Activated CD4-positive, alpha-beta memory T cell treated with anti-CD3 and anti-CD28 coated beads, Interleukin-2, amount 10 ng/mL, durations not matched to agents 7 days and 5 days (primary cell): ENCODE measurements at places on chromosomes 3 and 15.

- H3K4me1 ChIP-seq = peaks cover 47% of the 10 kb centered on the region
- no peak for DNase-seq
- no peak overlapping the region for H3K4me3 ChIP-seq
- H3K27me3 ChIP-seq = no peaks in the 10 kb centered on the region
- H3K27ac ChIP-seq = peak overlapping the region; percentile 24
These were observed 215.1 kb downstream of the SHQ1 start for GRCh38 chr3:72633121-72633520.

- H3K4me3 ChIP-seq = no peak overlapping the region
- DNase-seq = no peak
- no peaks in the 10 kb centered on the region for H3K4me1 ChIP-seq
- H3K36me3 ChIP-seq = no peaks in the 10 kb centered on the region
These were observed 48.3 kb downstream of the SERPINI1 start for GRCh38 chr3:167783781-167784180.

DNA sequence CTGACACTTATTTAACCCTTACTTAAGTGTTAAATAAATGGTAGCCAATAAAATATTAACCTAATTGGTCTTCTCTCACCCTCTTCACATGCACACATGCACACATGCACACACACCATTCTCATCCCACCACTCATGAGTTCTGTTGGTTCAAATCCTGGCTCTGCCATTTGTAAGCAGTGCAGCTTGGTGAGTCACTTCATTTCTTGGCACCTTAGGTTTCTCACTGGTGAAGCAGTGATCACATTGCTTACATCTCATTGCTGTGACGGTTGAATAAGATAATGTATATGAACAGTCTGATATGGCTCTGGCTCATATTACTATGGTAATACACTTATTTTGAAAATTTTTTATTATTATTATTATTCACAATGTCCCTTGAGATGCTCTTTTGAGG is 33.8 kb downstream of the RIOX2 start:
- peaks cover 71% of the 10 kb centered on the region for H3K36me3 ChIP-seq
- no peaks in the 10 kb centered on the region for H3K27me3 ChIP-seq
- peaks cover 17% of the 10 kb centered on the region for H3K4me1 ChIP-seq
- H3K27ac ChIP-seq = no peak overlapping the region
- H3K4me3 ChIP-seq = no peak overlapping the region

DNA sequence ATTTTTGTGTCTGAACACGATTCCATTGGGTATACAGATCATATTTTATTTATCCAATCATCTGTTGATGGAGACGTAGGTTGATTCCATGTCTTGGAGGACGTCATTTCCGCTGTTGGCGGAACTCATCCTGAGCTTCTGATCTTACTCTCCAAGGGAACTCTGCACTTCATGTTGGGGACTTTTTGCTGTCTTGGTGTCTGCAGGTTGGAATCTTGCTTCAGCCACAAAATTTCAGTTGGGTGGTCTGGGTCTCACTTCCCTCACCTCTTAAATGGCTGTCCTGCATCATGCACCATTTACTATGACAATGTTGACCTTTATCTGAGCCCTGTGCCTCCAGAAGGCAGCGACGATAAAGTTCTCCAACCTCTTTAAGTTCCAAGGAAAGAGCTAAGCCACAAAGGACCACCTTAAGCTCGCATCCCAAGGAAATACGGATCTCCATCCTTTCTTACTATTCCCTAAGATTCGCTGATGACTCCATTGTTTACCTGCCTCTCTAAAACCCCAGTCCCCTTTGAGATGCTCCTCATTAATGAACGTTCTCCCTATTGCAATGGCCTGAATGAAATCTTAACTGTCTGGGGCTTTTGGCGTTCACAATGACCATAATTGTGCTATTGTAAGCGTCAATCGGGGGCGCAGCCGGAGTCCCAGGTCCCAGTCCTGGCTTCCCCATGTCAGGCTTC is 23.1 kb upstream of the RNU6-1 start:
- DNase-seq = no peak
- H3K27me3 ChIP-seq = peaks cover 17% of the 10 kb centered on the region
- H3K36me3 ChIP-seq = no peaks in the 10 kb centered on the region
- H3K4me3 ChIP-seq = no peak overlapping the region
- no peak overlapping the region for H3K27ac ChIP-seq

GRCh38 chr3:27800261-27800660 is 78.1 kb upstream of the EOMES start:
- no peak overlapping the region for H3K27ac ChIP-seq
- H3K4me3 ChIP-seq = no peak overlapping the region
- no peak for DNase-seq
- no peaks in the 10 kb centered on the region for H3K27me3 ChIP-seq
- peaks cover 8% of the 10 kb centered on the region for H3K4me1 ChIP-seq
- H3K36me3 ChIP-seq = no peaks in the 10 kb centered on the region

- no peaks in the 10 kb centered on the region for H3K36me3 ChIP-seq
- no peak overlapping the region for H3K4me3 ChIP-seq
- H3K4me1 ChIP-seq = no peaks in the 10 kb centered on the region
- peaks cover 24% of the 10 kb centered on the region for H3K27me3 ChIP-seq
These were observed 95.8 kb upstream of the IL12A start for GRCh38 chr3:159892801-159893200.

- H3K27ac ChIP-seq = no peak overlapping the region
- H3K4me1 ChIP-seq = peaks cover 13% of the 10 kb centered on the region
- H3K4me3 ChIP-seq = no peak overlapping the region
- no peak for DNase-seq
- H3K36me3 ChIP-seq = peaks cover 9% of the 10 kb centered on the region
- no peaks in the 10 kb centered on the region for H3K27me3 ChIP-seq
These were observed 141.5 kb upstream of the PLXND1 start for GRCh38 chr3:129747992-129748391.

- H3K27ac ChIP-seq = no peak overlapping the region
- H3K4me1 ChIP-seq = no peaks in the 10 kb centered on the region
- no peaks in the 10 kb centered on the region for H3K27me3 ChIP-seq
- H3K36me3 ChIP-seq = peaks cover 34% of the 10 kb centered on the region
- no peak overlapping the region for H3K4me3 ChIP-seq
- no peak for DNase-seq
These were observed 59.4 kb downstream of the DENND4A start for GRCh38 chr15:65732698-65733097.

- H3K36me3 ChIP-seq = no peaks in the 10 kb centered on the region
- peaks cover 2% of the 10 kb centered on the region for H3K27me3 ChIP-seq
- no peak overlapping the region for H3K4me3 ChIP-seq
- H3K27ac ChIP-seq = no peak overlapping the region
- no peaks in the 10 kb centered on the region for H3K4me1 ChIP-seq
- DNase-seq = no peak
These were observed 177.2 kb upstream of the GBE1 start for GRCh38 chr3:81938681-81939080.

GRCh38 chr3:84100861-84101260 is 857.9 kb upstream of the CADM2 start:
- no peak overlapping the region for H3K27ac ChIP-seq
- H3K4me1 ChIP-seq = no peaks in the 10 kb centered on the region
- no peaks in the 10 kb centered on the region for H3K27me3 ChIP-seq
- no peak overlapping the region for H3K4me3 ChIP-seq
- no peak for DNase-seq

GRCh38 chr15:30940359-30940758 is 36.6 kb downstream of the FAN1 start:
- H3K36me3 ChIP-seq = peaks cover 50% of the 10 kb centered on the region
- H3K27ac ChIP-seq = no peak overlapping the region
- H3K27me3 ChIP-seq = no peaks in the 10 kb centered on the region
- H3K4me1 ChIP-seq = no peaks in the 10 kb centered on the region
- no peak for DNase-seq

DNA sequence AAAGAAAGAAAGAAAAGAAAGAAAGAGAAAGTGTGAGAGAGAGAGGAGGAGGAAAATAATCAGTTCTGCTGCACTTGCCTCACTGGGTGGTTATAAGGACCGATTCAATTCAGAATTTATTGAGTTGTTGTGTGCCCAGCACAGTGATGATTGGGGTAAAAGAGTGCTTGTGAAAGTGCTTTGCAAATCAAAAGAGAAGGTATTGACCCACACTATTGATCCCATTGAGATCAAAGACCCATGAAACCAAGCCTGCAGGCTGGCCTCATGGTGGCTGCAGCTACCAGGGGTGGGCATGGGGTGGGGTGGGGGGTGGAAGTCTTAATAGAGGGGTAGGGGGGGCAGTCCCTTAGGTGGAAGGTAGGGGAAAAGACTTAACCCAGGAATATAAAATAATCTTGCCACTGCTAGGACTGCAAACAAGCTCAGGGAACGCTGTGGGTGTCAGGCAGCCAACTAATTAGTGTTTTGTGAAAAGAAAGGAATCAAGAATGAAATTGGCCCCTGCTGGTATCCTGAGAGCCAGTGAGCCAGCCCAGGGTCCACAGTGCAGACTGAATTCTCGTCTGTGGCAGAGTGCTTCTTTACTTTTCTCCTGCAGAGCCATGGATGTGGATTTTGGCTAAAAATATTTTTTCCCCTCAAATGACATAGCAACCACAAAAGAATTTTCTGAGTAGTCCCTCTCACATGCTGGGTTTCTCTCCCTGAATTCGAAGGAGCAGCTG is 34.2 kb downstream of the CLEC3B start:
- H3K4me1 ChIP-seq = peaks cover 30% of the 10 kb centered on the region
- H3K4me3 ChIP-seq = no peak overlapping the region
- no peak for DNase-seq
- no peaks in the 10 kb centered on the region for H3K36me3 ChIP-seq
- no peak overlapping the region for H3K27ac ChIP-seq
- H3K27me3 ChIP-seq = peaks cover 3% of the 10 kb centered on the region

GRCh38 chr3:55407426-55407820 is 79.7 kb downstream of the WNT5A start:
- no peak overlapping the region for H3K4me3 ChIP-seq
- H3K27ac ChIP-seq = no peak overlapping the region
- DNase-seq = no peak
- H3K27me3 ChIP-seq = no peaks in the 10 kb centered on the region

DNA sequence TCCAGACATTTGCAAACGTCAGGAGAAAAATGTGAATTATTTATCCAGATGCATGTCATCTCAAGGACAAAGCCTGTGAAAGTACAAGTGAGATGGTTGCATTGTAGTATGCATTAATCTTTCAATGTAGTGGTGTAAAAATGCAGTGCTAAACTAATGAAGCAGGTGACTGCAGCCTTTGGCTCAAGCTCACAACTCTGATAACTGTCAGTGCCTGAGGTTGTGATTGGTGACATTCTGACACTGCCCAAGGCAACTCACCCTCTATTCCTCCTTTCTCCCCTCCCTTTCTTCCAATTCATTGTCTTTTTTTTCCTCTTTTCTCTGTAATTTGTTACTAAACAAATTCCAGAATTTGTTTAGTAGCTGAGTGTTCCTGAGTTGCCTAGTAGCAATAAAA is 20.0 kb upstream of the TMOD3 start:
- no peak overlapping the region for H3K4me3 ChIP-seq
- H3K27ac ChIP-seq = no peak overlapping the region
- H3K4me1 ChIP-seq = no peaks in the 10 kb centered on the region
- no peaks in the 10 kb centered on the region for H3K27me3 ChIP-seq
- H3K36me3 ChIP-seq = no peaks in the 10 kb centered on the region

DNA sequence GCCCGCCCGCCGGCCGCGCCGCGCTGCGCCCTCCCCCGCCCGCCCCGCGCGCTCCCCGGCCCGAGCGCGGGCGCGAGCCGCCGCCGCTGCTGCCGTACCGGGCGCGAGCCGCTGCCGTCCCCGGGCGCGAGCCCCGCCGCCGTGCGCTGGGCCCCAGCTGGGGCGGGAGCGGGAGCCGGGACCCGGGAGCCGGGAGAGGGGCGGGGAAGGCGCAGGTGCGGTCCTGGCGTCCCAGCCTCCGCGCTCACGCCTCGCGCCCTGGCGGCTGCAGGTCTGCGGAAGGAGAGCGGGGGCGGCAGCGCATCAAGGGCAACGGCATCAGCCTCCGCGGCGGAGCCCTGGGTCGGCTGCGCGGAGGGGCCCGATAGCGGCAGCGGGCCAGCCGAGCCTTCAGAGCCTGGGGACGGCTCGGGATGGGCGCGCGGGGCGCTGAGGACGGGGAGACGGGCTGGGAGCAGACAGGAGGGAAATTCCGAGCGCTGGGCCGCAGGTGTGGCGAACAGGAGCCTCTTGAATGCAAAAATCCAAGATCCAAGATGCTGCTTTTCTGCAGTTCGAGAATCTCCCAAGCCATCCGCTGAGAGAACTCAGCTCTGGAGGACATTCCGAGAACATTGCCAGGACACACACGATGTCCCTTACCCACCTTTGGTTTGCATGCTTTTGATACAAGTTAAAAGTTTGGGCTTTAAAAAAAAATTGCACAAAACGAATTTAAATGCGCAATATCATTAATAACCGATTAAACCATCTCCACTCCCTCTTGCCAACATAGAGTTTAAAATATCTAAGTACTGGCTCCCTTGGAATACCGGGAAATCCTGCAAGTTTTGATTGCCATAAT is 251.1 kb downstream of the TJP1 start:
- H3K36me3 ChIP-seq = peaks cover 4% of the 10 kb centered on the region
- H3K27ac ChIP-seq = no peak overlapping the region
- H3K4me1 ChIP-seq = peaks cover 6% of the 10 kb centered on the region

DNA sequence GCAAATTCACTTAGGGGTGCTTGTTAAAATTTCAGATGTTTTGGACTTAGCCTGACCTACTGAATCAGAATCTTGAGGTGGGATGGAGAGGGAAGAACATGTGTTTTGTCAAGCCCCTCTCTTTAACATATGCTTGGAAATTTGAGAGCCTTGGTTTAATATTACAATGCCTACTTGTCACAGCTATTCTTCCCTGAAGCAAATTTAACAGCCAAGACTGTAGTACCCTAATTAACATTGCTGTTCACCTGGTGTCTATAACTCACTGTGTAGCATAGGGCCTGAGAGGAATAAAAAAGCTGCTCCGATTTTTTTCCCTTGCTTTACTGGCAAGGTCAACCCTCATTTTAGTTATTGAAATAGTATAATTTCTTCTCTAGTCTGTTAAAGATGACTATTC is 880.1 kb downstream of the CADM2 start:
- no peaks in the 10 kb centered on the region for H3K27me3 ChIP-seq
- H3K27ac ChIP-seq = no peak overlapping the region
- no peaks in the 10 kb centered on the region for H3K36me3 ChIP-seq
- no peaks in the 10 kb centered on the region for H3K4me1 ChIP-seq

DNA sequence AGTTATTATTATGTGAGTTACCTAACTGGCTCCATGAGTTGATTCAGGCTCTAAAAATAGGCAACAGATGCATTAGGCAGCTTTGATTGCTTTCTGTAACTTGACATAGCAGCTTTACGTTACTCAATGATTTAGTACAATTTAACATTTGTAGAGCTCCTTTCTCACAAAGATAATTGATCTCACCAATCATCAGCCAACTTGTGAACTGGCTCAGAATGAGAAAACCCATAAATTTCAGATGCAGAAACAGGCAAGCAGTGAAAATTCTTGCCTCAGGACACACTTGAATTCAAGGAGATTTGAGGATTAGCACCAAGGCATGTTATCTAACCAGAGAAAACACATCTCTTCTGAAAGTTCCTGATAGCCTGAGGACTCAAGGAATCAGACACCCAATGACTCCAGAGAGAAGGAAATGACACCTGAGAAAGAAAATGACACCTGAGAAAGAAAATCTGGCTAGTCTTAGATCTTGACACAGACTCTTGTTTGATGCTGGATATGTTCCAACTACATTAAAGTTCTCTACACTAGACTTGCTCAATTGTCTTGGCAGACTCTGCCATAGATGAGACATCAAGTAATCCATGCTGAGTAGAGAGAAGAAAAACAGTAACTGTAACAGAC is 315.1 kb upstream of the CBLB start:
- no peak overlapping the region for H3K4me3 ChIP-seq
- no peaks in the 10 kb centered on the region for H3K27me3 ChIP-seq
- peak overlapping the region; percentile 69 for H3K27ac ChIP-seq
